A549 (cell line): ENCODE measurements at places on chromosomes 11 and 22. TPM values are rescaled to one million over a fixed set of nuclear protein-coding genes. Genes with fewer than 3 reads are reported as not detected.

DNA sequence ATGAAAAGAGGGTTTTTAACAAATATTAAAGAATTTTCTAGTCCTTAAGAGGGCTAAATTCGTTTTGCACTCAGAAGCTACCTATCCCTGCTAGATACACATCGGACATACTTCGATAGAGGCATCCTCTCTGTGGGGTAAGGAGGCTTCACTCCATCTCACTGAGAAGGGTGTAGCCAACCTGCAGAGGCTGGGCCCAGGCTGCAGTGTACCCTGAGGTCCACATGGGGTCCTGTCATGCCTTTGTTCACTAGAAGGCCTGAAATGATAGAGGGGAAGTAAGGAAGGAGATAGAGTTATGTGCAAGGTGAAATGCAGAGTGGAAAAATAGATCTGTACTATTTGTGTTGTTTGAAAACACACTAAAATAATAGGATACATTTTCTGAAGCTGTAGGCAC, 45.6 kb downstream of the IGSF9B start:
- peak; percentile 13 for DNase-seq

- no peak for DNase-seq
Observed at GRCh38 chr11:35639591-35640179, 21.4 kb downstream of the FJX1 start.

- peak; percentile 88 for DNase-seq
Observed at GRCh38 chr11:18384157-18384641, 10.2 kb upstream of the LDHA start.

DNA sequence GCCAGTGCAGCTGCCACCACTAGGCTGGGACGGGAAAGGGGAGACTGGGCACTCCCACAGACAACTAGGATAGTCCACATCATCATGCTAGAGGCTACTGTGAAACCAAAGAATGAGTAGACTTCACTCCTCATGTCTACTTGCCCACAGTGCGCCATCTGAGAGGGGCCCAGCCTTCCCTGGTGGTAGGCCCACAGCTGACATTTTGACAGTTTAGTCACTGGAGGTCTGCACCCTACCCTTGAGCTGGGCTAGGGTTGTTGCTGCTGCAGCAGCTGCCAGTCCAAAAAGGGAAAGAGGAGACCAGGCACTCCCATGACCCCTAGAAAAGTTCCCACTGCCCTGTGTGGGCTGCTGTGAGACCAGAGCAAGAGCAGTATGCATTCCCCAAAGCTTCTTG, 141.2 kb downstream of the DLG2 start:
- no peak for DNase-seq

DNA sequence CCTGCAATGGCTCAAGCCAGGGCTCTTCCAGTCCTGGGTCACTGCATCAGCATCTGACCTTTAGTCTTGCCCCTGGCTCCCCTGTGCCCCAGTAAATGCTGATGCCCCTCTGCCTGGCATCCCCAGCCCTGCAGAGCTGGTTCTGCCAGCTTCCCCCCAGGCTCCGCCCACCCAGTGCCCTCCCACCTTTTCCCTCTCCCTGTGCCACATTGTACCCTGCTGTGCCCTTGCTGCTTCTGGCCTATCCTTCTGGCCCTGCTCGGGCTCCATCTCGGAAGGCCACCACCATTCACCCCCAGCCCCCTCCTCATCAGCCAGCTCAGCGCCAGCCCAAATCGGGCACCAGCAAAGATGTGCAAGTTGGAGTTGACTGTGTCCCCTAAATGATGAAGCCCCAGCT, 7.4 kb downstream of the CAPN5 start:
- DNase-seq, result no peak

GRCh38 chr11:92453055-92453454, 228.4 kb downstream of the FAT3 start:
- no peak for DNase-seq

- DNase-seq, result no peak
Observed at GRCh38 chr11:84140386-84141169, 854.4 kb upstream of the CCDC90B start.

The SYT13 gene
- 8.1 to 13.1 TPM (median 12.9 TPM) in 3 replicates for polyA plus RNA-seq

GRCh38 chr11:91078221-91078620, 855.4 kb upstream of the CHORDC1 start:
- DNase-seq, result no peak
